ELF-1 (cell line): ENCODE measurements at places on chromosomes 2 and 18.

DNA sequence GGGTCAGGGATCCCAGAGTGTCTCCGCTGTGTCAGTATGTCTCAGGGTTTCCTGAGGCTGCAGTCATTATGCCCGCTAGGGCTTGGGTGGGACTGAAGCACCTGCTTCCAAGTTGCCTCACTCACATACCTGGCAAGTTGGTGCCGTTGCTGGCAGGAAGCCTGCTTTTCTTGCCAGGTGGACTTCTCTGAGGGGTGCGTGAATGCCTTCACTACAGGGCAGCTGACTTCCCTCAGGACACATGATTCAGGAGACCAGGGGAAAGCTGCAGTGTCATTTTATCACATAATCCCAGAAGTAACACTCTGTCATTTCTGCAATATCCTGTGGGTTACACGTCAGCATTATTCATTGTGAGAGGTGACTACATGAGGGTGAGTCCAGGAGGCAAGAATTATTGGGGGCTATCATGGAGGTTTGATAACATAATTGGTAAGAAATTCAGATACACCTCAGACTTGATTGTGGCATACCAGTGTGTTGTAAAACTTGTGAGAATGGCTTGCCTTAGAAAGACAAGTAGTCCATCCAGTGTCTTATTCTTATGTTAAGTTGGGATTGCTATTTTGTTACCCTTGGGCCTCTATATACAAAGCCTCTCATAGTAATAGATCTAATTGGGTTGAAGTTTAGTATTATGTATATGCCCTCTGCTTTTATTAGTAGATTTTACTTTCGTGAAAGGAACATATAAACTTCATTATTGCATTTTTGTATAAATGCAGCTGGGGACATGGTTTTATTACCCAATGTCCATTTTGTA, 44.1 kb downstream of the NEDD4L start:
- DNase-seq, result no peak

DNA sequence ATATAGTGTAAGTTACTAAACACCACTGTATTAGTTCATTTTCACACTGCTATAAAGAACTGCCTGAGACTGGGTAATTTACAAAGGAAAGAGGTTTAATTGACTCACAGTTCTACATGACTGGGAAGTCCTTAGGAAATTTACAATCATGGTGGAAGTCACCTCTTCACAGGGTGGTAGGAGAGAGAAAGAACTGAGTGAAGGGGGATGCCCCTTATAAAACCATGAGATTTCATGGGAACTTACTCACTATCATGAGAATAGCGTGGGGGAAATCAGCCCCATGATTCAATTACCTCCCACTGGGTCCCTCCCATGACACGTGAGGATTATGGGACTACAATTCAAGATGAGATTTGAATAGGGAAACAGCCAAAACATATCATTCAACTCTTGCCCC, 618.0 kb downstream of the NYAP2 start:
- no peak for DNase-seq

DNA sequence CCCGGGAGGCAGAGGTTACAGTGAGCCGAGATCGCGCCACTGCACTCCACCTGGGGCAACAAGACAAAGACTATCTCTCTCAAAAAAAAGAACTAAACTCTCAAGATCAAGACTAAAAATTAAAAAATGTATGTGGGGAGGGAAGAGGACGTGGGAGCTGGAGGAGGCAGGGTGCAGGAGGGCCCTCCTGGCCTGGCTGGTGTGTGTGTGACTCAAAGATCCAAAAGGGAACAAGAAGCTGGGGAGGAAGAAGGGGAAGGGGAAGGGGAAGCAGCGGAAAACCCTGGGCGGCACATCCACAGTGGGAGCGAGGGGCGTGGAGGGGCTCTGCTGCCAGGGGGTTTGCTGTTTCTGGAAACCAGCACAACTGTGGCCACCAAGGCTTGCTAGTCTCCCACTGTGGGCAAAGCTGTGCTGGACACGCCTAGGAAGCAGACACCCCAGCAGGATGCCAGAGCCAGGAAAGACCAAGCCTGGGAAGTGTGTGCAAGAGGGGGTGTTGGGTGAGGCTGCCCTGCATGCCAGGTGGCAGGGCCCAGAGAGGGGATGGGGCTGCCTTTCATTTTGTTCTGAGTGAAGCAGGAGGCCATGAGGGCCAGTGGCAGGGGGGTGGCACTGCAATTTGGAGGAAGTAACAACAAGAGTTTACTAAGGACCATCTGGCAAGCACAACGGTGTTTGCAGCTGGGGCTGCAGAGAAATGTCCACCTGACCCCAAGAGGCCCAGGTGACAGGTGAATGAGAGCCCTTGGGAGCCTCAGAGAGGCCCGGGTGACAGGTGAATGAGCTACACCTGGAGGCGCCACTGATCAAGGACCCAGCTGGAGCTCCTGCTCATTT, 44.5 kb downstream of the ANO7 start:
- DNase-seq, result no peak

DNA sequence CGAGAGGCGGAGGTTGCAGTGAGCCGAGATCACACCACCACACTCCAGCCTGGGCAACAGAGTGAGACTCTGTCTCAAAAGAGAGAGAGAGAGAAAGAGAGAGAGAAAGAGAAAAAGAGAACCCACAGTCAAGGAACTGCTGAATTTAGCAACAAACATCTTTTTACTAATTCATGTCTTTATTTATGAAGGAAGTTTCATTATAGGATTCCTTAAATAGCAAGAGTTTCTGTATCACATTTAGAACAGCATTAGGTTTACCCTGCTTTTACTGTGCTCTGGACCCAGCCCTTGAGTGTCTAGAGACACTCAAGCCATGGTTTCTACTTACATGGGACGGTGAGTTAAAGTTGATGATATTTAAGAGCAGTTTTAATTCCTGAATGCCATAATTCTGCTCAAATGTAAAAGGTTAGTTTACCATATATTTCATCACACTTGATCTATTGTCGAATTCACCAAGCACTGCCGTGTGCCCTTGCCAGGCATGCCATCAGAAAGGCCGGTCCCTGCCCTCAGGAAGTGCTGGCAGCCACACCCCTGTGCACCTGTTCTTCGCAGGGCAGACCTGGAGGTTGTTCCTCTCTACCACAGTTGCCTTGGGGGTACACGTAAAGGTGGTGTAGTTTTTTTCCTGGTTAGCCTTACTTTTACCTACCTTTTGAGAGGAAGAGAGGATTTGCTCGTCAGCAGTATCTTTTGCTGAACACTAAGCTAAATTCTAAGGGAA, 153.3 kb downstream of the LDLRAD4 start:
- DNase-seq, result no peak

- peak; percentile 91 for DNase-seq
Observed at GRCh38 chr2:70086278-70086837, 919 bp upstream of the PCBP1 start.

DNA sequence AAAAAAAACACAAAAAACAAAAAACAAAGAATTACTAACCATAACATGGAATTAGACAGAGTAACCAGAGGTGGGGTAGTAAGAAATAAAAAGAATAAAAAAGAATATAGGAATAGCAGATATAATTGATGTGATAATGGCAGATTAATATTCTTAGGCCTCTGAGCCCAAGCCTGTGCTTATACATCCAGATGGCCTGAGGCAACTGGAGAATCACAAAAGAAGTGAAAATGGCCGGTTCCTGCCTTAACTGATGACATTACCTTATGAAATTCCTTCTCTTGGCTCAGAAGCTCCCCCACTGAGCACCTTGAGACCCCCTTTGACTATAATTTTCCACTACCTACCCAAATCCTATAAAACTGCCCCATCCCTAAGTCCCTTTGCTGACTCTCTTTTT, 95.1 kb upstream of the MSH6 start:
- DNase-seq, result no peak

DNA sequence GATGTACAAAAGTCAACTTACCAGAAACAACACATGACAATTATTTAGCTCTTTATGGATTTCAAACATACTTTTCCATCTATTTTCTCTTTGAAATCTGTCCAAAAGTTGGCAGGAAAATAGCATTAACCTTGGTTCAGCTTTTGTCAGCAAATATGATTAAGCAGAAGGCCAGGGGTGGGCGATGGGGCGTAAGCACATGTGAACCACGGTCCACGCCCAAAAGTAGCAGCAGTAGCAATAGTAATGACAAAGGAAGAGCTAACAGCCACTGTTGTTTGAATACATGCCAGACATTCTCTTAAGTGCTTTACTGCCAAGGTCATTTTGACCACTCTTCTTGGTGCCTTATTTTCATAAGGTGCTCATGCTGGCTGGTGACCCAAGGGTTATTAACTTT, 73.5 kb downstream of the ANTXR1 start:
- DNase-seq, result no peak

DNA sequence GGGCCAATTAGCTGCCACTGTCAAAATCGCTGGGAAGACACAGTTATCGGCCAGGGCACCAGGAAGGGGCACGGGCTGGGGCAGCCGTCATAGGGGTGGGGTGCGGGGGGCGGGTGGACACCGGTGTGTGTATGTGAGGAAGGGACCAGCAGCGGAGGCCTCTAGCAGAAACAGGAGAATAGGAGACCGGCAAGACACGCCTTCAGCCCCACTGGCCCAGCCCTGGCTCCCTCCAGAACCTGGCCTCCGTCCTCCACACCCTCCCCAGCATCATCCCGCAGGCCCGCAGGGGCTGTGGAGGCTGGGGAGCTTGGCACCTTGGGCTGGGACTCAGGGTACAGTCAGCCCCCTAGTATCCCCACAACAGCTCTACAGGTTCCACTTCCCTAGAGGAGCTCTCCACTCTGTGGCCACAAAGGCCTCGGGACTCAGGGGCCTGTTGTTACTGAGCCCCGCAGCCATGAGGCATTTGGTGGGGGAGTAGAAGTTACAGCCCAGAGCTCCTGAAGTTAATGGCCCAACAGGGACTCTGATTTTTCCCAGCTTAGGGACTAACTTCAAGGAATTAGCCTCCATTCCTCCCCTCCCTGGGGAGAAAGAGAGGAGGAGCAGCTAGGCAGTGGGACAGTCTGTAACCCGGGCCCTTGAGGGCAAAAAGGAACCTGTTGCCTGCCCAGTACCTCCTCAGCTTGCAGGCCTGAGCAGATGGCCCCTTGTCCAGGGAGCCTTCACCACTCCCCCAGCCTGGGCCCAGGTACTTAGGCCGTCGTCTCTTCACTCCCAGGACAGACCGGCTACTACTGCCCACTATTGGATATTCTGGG, 19.9 kb downstream of the SH2D6 start:
- peak; percentile 77 for DNase-seq

- DNase-seq, result no peak
Observed at GRCh38 chr2:209970271-209970670, 32.2 kb upstream of the RPE start.

DNA sequence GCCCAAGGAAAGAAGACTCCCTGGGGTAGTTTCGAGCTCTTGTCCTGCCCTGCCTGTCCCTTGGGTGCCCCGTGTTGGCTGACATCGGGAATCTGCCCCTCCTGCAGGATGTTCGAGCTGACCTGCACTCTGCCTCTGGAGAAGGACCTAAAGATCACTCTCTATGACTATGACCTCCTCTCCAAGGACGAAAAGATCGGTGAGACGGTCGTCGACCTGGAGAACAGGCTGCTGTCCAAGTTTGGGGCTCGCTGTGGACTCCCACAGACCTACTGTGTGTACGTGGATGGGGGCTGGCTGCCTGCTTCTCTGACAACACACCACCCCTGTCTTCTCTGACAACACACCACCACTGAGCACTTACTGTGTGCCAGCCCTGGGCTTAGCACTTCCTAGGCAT, 210.8 kb downstream of the DYSF start:
- DNase-seq, result no peak

DNA sequence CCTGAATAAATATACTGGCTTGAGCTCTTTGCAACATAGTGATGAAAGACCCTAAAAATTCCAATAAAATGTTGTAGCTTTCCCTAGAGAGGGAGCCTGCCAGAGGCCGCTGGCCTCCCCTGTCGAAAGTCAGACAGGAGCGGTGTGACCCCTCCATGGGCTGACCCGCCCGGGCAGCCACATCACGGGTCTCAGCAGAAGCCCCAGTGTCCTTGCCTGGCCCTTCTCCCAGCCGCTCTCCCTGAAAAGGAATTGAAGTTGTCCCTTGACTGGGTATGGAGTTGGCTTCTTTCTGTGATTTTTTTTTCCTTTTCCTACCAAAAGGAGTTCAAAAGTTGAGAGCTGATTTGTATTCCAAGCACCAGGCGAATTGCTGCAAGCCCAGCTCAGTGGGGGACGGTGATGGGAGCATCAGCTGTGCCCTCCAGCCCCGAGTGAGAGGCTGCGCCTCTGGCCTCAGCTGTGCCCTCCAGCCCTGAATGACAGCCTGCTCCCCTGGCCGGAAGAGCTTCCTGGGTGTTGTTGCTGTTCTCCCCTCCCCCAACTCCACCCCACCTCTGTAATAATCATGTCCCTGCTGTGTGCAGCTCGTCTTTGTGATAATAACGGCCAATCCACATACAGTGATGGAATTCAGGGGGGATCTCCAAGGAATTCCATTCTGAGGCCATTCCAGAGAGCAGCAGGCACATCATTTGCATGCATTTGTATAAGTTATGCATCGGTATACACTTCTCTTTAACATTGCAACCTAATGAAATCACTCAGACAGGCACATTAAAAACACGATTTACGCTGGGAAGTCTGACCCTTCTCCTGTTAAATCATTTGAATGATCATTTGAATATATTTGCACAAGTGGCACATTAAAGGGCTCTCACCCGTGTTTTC, 501.0 kb downstream of the EIPR1 start:
- DNase-seq, result peak; percentile 27

- DNase-seq, result no peak
Observed at GRCh38 chr2:190459881-190460280, 51.7 kb downstream of the MFSD6 start.

DNA sequence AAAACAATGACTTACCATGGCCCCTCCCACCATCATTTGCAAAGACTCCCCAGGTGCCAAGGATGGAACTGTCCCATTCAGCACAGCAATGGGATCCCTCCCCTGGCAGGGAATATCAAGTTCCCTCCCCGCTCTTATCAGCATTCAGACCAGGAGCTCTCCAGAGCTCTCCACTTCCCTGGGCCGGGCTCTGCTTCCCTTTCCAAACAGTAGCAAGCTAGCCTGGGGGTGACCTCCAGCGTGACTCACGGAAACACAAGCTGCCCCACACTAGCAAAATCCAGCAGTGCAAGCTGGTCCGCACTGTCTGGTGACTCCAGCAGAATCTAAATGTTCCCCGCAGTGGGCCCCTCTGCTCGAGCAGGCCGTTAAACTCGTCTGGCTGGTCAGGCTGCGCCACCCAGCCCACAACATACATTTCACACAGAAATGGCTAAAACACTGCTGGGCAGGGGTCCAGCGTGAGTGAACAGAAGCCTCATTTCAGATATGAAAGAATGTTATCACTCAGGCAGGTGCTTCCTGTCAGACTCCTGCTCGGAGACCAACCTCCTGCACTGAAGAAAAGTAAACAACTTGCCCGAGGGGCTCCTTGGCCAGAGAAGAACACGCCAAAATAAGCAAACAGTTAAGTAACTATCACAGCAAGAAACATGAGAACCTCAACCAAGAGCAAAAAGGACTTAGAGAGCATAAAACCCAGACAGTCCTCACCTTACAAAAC, 33.9 kb downstream of the STAT1 start:
- peak; percentile 94 for DNase-seq

GRCh38 chr2:230924470-230925341, at the start of gene GPR55:
Gene GPR55 (minus strand): TSS chr2:230925242. CDS start chr2:230910962, 14,280 bp downstream.
- DNase-seq, result peak; percentile 53

- DNase-seq, result no peak
Observed at GRCh38 chr2:237048595-237048994, 37.1 kb upstream of the COPS8 start.

- no peak for DNase-seq
Observed at GRCh38 chr18:78069784-78070664, 820.4 kb downstream of the GALR1 start.
